NCI-H510A (cell line): ENCODE measurements at places on chromosomes 2 and 18.

DNA sequence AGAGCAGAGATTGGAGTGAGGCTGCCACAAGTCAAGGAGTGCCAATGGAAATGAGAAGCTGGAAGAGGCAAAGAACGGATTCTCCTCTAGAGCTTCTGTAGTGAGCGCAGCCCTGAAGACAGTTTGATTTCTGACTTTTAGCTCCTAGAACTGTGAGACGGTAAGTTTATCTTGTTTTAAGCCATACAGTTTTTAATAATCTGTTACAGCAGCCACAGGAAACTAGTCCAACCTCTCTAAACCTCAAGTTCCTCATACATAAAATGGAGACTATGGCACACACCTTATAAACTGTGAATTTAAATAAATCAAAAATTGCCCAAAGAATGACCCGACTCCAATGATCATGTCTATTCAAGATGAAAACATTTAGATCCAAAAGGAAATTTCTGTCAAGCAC is 596.5 kb downstream of the BCL11A start:
- DNase-seq, result no peak

DNA sequence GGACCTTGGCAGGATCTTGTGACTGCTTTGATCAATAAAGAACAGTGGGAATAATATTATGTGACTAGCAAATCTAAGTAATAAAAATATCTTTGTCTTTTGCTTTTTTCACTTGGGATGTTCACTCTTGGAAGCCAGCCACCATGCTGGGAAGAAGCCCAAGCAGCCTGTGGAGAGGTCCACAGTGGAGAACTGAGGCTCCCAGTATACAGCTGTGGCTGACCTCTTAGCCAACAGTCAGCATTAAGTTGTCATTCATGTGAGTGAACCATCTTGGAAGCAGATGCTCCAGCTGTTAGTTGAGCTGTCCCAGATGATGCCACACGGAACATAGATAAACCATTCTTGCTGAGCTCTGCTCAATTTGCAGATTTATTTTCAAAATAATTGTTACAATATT is 160.0 kb downstream of the OSR1 start:
- DNase-seq, result no peak

DNA sequence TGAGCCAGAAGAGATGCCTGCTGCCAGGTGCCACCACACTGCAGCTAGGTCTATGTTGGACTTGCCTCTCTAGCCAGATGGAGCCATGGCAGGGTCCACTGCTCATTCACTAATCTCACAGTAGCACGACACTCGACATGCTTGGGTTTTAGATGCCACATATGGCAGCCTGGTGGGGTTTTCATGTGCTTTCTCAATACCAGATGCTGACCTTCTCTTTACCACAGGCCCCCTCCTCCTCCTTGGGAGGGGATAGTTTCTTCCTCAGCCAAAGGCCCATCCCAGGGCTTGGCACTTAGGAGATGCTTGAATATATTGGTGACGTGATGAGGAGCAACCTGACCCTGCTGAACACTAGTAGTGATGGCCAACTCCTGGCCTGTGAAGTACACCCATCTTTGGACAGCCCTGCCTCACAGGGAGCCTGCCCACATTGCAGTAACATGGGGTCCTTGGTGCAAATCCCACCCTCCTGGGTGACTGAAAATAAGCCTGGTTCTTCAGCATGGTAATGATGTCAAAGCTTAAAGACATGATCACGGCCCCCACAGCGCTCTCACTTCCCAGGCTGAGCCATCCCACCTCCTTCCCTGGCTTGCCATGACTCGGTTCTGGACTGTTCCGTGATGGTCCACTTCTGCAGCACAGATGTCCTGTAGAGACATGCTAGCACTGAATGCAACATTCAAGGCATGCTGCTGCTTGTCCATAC is 227.5 kb downstream of the SH3RF3 start:
- DNase-seq, result no peak

GRCh38 chr2:100554798-100555407 is 7.9 kb upstream of the PDCL3 start:
- DNase-seq, result no peak

GRCh38 chr18:35749701-35750100 is 168.2 kb downstream of the GALNT1 start:
- no peak for DNase-seq

DNA sequence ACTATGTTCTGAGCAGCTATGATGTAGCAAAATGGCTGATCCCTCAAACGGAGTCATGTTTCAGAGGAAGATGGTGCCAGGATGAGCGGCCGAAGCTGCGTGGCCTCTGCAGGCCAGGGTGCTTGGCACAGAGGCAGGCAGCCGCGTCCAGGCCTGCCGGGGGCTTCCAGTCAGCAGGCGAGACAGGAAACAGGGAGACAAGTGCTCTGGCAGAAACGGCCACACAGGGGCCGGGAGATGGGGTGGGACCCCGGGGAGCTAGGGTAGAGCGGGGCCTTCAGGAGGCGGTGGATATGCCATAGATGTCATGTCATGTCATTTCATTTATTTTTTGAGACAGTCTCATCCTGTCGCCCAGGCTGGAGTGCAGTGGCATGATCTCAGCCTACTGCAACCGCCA is 50.7 kb downstream of the EIPR1 start:
- DNase-seq, result no peak

- DNase-seq, result no peak
Measured at GRCh38 chr2:210528716-210529115, 27.7 kb upstream of the CPS1 start.

DNA sequence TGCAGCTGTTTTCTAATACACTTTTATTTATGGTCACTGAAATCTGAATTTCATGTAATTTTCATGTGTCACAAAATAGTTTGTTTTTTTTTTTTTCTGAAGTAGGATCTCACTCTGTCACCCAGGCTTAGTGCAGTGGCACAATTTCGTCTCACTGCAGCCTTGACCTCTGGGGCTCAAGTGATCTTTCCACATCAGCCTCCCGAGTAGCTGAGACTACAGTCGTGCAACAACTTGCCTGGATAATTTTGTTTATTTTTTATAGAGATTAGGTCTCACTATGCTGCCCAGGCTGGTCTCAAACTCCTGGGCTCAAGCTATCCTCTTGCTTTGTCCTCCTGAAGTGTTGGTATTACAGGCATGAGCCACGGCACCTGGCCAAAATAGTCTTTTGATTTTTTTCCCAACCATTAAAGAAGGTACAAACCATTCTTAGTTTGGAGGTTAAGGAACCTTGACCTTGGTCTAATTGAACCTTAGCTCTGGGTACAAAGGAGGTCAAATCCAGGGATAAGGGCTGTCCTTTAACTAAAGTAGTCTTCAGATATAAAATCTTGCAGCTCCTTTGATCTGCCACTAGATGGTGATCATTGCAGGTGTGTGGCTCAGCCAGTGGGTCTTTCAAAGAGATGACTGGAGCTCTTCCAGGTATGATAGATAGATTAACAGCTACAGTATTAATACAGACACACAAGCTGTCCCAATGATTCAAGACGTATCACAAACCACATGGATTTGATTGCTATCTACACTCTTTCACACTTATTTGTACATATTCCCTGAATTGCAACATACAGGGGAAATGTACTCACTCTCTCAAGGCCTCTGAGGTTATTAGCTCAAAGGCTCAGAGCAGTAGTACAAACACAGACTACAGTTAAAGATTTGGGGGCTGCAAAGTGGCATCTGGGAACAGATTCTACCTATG is 4.7 kb upstream of the KRCC1 start:
- DNase-seq, result no peak

DNA sequence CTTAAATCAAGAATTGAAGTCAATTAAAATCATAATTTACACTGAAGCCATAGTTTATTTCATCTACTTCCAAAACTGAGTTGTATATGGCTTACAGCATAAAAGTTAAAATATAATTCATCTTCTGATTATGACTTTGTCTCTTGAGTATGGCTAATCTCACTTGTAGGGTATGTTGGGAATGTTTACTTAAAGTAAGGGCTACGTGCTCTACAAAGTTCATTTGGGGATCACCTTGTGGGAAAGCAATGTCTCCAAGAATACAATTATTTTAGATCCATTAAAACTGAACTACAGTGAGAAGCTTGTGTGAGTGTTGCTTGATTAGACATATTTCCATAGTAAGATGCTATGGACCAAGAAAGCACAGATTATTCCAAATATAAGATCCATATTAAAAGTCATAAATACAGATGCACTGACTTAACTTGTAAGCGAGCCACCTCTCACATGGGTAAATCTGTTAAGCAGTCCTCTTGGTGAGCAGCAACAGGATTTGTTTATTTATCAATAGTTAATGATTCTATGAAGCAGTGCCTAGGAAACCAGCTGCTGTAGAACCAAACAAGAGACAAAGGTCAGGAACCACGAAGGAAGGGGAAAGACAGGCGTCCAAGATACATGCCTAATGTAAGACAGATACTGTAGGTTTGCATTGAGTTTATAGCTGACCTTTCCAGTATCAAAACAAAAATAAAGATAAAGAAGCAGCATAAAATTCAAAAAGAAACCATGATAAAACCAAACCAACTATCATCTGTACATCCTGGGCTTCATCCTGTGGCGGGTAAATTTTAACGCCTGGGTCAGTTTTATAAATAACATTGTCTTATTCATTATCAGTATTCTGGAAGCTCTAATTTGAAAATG is 24.8 kb downstream of the DSG4 start:
- no peak for DNase-seq

GRCh38 chr18:78927156-78927555 is 52.5 kb upstream of the SALL3 start:
- no peak for DNase-seq

DNA sequence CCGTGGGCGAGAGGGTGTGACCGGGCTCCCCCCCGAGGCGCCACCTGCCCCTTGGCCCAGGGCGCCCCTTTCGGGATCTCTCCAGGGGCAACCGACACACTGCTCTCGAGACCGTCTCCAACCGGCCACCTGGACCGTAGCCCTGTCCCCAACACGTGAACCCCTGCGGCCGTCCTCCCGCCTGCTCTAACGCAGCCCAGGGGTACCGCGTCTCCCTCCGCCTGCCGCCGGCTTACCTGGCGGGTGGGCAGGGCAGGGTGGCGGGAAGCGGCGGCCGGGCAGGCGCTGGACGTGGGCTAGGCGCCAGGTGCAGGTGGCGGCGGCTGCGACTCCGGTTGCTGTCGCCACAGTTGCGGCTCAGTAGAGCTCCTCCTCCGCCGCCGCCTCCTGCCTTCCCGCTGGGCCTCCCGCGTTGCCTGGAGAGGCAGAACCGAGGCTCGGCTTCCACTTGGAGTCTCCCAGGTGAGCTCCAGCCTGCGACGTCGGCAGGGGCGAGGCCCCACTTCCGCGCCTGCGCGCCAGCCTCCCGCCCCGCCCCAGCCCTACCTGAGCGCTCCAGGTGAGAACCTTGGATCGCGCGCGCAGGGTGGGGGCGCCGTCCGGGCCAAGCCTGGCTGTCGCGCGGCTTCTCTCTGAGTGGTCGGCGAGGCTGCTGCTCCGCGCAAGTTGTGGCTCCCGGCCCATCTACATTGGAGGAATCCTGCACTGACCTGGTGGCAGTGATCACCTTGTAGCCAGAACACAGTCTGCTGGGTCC is at the start of gene GALNT3:
TSS of gene GALNT3 (minus strand) at position 469 of the 757 bp plus-strand sequence. CDS start 23,547 bp downstream, outside the sequence.
- DNase-seq, result peak; percentile 88

GRCh38 chr2:174902506-174903263 is 102.5 kb downstream of the CHN1 start:
- DNase-seq, result no peak

DNA sequence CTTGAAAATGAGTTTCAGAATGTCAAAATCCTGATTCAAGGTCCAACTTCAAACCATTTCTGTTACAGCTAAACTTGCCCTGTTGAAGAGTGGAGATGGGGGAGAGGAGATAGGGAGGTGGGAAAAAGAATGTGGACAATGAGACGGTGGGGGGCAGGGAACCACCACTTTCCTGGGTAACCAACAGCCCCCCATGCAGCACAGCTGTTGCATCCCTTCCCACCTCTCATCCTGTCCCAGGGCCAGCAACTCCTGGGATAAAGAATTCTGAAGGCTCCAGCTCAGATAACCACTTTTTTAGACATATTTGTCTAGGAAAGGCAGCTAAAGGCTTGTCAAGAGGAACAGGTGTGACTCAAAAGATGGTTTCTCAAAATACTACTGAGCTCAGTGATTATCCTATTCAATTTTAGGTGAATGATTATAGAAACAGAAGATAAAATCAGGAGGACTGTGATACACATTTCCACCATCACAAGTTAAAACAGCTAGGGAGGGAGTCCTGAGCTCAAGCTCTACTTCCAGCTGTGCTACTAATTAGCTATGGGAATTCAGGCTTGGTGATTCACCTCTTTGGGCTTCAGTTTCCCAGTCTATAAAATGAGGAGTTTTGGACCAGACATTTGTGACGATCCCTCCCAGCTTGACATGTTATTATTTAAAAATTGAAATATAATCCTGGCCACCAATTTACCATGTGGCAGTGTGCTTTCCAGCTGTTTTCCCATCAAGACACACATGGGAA is 36.3 kb downstream of the HDHD2 start:
- no peak for DNase-seq

DNA sequence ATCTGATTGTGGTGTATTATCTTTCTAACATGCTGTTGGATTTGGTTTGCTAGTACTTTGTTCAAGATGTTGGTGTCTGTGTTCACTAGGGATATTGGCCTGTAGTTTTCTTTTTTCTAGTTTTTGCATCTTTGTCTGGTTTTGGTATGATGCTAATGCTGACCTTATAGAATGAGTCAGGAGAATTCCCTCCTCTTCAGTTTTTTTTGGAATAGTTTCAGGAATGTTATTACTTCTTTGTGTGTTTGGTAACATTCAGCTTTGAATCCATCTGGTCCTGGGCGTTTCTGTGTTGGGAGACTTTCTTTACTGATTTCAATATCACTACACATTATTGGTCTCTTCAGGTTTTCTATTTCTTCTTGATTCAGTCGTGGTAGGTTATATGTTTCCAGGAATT is 124.2 kb upstream of the EPB41L5 start:
- DNase-seq, result no peak

DNA sequence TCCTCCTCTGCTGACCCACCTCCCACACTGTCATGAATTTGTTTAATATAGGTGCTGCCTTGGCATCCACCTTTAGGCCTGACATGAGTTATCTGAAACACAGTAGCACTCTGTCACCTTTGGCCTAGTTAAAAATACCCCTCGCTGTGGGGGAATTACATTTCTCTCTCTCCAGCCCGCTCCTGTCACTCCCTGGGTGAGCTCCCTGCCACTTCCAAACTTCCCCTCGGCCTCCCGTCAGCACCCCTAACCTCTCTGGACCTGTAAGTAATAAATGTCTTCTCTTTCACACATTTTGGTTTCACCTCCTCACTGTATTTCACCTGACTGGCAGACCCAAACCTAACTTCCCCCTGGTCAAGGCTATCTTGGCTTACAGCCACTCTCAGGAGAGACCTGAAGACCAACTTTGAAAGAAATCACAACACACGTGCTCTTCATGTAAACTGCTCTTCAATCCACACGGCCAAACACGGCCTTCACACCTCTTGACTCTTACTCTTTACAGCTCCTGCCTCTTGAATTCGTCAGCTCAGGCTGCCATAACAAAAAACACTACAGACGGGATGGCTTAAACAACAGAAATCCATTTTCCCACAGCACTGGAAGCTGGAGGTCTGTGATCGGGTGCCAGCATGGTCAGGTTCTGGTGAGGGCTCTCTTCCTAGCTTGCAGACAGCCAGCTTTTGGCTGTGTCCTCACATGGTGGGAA is 28.3 kb downstream of the REEP1 start:
- DNase-seq, result no peak
